ENCODE measurements at places on chromosomes 3 and 15. TPM values are rescaled to one million over a fixed set of nuclear protein-coding genes. Genes with fewer than 3 reads are reported as not detected.

TEX55 gene
- not detected for total RNA-seq

SHC4 gene
- 2.2 TPM for total RNA-seq

DISP2 gene
- total RNA-seq: 0.06 TPM

DNAJC17 gene
- total RNA-seq: 23.3 TPM
